ENCODE measurements at places on chromosomes 2 and 18.

GRCh38 chr2:219171231-219171651 is 1.4 kb upstream of the SLC23A3 start:
- peak; percentile 21 for DNase-seq

DNA sequence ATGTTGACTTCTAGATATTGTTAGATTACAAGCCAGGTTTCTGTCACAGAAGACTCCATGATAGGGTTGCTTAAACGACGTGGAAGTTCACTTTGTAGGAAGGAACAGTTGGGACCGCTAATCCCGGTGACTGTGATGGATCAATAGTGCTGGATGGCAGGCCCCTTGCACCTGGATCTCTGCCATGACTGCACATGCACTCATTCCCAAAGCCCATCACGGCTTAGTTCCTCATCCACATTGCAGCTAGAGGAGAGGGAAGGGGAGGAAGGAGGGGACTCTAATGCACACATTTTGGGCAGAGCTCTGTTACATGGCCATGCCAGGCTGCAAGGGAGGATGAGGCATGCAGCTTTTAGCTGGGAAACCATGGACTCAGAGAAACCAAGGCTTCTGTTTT is 773.7 kb upstream of the RAB6C start:
- DNase-seq = no peak

DNA sequence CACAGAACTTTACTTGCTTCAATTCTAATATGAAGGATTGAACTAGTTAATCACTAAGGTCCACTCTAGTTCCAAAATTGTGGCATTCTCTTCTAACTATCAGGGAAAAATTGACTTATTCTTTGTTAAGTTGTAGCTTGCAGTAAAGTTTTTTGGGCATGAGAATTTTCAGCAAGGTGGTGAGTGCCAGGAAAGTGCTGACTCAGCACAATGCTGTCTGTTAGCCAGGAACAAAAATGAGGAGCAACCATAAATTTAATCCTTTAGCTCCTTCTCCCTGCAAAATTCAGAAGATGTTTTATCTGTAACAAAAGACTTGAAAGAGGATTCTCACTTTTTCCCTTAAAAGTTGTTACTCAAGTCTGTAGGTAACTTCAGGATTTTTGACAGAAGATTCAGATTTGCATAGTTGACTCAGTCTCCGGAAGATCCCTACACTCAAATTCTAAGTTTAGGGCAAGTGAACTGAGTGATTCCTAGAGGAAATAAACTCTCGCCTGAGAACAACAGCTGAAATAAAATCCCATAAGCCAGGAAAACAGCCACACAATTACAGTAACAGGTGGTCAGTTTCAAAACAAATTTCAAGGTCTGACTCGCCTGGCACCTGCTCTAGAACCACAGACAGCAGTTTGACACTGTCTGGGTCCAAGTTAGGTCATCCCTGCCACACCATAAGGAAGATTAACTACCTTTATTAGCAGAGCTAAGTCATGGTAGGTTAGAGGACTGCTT is 20.2 kb upstream of the DARS1 start:
- DNase-seq = no peak

DNA sequence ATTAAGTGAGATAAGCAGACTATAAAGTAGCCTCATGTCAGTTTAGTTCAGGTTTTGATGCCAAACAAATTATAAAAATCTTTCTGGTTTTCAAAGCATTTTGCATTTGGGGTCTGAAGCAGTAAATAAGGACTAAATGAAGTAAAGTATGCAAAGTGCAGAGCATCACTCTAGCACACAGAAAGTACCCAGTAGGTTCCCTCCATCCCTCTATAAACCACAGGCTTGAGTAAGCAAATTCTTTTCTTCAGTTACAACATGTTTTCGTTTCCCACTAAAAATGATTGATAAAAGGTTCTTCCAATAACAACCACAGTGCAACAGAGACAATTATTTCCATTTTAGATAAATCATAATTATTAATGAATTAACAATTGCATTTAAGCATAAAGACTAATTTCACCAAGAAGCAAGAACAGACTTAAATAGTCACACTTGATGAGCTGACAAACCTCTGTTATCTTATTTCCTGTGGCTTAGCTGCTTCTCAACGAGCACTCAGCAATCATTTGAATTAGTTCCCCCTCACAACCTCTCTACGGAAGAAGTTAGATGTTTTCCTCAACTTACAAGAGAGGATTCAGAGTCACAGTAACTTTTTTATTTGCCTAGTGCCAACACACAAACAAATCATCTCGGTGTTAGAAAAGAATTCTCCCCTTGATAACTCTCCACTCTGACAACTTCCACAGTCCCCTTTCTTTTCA is 249.8 kb downstream of the NBAS start:
- no peak for DNase-seq

GRCh38 chr2:84876369-84876768 is 4.5 kb downstream of the TRABD2A start:
- no peak for DNase-seq

GRCh38 chr2:223734346-223734745 is 103.0 kb downstream of the AP1S3 start:
- no peak for DNase-seq

DNA sequence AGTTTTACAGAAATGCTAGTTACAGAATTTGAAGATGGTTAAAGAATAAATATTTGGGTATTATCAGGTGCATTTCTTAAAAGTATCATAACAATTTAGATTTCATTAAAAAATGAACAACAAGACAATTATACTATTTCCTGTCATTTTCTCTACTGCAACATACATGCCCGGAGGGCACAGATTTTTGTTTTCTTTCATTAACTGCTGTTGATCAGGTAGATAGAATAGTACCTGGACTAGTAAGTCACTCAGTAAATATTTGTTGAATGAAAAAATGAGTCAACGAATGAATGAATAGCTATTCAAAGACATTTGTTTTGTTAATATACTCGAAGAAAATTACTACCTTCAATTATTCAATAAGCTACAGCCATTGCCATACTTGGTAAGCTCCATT is 531.2 kb upstream of the VRK2 start:
- DNase-seq = no peak

GRCh38 chr2:127208313-127208712 is 11.8 kb downstream of the CYP27C1 start:
- DNase-seq = no peak

DNA sequence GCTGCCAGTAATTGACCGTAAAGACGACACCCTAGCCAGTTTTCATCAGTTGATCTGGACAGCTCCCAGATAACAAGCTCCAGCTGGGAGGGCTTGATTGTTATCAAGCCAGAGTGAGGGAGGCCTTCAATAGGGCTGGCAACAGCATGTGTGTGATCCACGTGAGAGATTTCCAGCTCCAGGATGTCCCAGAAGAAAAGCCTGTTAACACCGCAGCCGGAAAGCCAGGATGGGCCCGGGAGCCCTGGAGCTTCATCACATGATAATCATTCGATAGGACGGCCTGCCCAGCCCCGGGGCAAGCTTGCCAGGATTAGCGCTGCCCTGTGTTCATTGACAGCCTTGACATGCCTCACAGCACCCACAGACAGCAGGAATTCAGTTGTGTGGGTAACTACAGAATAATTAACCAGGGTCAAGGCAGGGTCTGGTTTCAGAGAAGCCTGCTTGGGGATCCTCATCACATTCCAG is 182.5 kb downstream of the C1D start:
- no peak for DNase-seq

GRCh38 chr2:168397629-168398028 is 58.4 kb upstream of the CERS6 start:
- DNase-seq = no peak

DNA sequence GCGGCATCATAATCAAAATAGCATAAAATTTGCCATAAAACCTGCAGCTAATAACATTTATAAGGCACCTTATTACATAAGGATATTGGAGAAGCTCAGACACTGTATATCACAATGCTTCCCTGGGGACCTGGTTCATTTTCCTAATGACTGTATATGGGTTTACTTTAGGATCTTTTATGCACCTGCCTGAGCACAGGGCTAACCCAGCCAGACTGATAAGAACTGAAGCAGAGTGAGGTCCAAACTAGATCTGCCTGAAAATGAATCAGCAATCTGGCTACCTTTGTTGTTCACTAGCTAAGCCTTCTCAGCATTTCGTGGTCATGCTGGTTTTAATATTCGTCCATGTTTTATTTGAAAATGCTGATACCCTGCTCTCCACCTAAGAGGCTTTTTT is 1922.3 kb upstream of the CELF4 start:
- DNase-seq = no peak

- DNase-seq = no peak
These were observed 487.0 kb downstream of the SUCLG1 start for GRCh38 chr2:83972128-83972527.

- no peak for DNase-seq
These were observed 511.5 kb downstream of the NYAP2 start for GRCh38 chr2:225911019-225911418.

DNA sequence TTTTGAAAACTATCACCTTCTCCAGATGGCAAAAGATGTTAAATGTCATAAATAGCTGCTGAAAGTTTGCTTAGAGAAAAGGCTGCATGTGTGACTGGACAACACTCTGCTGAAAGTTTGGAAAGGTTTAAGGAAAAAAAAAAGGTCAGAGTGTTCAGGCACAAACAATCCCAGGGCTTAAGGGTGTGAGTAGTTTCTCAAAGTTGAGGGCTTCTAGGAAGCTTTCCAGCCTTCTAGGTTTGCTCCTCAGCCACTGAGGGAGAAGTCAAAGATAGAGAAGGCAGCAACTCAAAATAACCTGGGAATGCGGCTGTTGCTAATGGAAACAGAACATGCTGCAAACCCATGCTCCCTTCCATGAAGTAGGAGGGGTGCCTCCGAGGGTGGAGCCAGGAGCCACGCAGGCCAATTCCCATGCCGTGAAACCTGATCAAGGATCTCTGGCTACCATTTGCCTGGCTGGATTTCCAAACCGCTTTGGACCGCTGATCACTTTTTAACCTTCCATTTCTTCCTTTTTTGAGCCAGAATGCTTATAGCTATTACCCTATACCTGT is 88.0 kb downstream of the TEX51 start:
- DNase-seq = no peak

DNA sequence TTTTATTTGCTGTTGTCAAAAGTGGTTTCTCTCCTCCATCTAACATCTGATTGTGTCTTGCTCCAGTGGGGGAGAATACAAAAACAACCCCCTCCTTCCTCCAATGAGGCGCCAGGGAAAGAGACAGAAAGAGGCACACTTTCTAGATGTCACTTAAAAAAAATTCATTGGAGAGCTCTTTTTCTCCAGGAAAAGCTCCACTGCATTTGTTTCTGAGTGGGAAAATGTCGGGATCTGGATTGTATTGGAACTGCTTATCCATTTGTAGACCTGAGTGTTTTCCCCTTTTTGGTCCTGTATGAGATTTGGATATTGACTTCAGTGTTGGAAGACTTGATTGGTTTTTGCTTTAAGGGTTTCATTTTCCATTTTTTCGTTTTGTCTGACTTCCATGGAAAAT is 995 bp downstream of the MBD5 start:
- no peak for DNase-seq

DNA sequence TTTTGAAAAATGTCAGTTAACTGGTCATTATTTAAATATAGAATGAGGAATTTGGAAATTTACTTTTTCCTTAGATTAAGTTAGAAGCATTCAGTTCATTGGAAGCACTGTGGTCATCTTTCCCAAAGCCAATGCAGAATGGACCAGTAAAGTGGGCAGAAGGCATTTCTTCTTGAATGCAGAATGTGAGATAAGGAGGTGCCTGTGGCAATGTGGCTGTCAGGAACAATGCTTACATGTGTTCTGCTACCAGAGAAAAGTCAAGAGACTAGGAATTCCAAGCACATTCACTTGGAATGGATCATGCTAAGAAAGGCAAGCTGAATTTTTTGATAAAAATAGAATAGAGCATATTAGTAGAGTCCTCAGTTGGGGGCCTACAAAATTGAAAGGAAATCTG is 295.0 kb upstream of the KCNH7 start:
- DNase-seq = no peak

DNA sequence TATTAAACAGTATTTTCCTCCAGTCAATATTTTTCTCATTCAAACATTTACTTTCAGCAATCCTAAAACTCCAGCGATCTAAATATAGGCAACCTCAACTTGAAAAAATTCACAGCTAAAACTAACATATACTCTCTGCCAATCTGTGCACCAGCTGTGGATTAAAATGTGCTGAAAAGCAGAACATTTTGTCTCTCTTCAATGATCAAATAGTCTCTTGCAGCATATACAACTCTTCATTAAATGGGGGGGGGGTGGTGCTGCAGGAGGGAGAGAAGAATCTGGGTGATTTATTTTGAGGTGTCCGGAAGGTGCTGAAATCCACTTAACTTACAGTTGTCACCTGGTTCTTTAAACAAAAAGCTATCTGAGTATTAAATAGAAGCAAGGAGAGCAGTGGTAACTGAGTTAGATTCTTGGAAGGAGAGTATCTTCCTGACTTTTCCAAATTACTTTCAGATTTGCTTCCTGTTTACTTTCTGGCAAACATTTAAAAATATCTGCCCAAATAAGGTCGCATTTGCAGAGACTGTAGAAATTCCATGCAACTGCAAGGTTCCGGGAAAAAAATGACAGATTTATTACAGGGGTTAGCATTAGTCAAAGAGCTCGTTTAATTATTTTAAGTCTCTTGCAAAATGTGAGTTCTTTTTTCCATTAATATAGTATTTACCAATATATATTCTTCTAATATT is 904.7 kb upstream of the ACVR2A start:
- DNase-seq = no peak

DNA sequence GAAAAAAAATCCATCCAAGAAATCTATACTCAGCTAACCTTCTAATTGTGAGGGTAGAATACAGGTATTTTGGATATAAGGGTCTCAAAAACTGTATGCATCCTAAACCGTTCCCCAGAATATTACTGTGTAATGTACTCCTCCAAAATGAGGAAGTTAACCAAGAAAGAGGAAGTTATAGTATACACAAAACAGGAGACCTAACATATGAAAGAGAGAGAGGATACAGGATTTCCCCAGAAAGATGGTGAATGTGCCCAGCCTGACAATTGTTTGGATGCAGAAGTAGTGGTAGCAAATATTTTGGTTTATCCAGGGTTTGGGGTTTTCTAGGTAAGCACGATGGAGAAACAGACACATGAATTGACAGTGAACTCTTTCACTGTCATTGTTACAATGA is 50.6 kb downstream of the GALNT3 start:
- DNase-seq = no peak

- DNase-seq = no peak
These were observed 286.6 kb downstream of the AGAP1 start for GRCh38 chr2:235780401-235780800.

DNA sequence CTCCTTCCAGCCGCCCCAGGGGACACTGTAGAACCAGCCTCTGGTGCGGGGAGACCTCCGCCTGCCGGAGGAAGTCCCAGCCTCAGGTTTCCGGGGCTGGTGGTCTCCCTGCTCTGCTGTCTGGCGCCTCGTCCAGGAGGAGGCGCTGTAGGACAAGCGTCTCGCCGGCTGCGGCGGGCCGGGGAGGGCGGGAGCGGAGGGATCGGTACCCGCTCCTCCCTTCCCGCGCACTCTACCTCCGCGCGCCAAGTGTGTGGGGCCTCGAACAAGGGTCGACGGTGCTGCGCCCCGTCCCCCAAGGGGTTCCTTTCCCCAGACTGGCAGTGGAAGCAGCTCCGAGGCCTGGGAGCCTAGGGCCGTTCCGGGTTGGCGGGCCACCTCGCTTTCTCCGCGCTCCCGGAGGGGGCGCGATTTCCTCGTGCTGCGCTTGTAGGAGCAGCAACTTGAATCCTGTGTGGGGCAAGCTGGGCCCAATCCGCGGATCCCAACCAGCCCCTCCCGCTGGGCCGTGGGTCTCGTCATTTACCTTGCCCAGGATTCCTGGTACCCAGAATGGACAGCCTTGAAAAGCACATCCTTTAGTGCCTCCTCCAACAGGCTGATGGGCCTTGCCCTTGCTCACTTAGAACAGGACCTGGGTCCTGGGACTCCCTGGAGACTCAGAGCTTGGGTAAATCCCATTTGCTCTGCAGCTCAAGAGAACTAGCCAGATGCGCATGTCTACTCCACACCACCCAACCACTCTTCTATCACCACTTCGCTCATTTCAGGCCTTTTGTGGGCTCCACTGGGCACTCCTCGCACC is 10.6 kb upstream of the HOXD4 start:
- DNase-seq = peak; percentile 35

All from T-helper 1 cell (primary cell).